AG09309 (cell line): ENCODE measurements at places on chromosomes 12 and 14.

DNA sequence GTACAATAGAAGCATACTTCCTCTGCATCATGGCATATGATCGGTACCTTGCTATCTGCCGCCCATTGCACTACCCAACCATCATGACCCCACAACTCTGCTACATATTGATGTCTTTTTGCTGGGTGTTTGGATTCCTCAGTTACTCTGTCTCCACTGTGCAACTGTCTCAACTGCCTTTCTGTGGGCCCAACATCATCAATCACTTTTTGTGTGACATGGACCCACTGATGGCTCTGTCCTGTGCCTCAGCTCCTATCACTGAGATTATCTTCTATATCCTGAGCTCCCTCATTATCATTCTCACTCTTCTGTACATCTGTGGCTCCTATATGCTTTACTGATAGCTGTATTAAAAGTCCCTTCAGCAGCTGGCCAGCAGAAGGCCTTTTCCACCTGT lies 13.9 kb upstream of the OR11H6 start:
- no peak for DNase-seq

DNA sequence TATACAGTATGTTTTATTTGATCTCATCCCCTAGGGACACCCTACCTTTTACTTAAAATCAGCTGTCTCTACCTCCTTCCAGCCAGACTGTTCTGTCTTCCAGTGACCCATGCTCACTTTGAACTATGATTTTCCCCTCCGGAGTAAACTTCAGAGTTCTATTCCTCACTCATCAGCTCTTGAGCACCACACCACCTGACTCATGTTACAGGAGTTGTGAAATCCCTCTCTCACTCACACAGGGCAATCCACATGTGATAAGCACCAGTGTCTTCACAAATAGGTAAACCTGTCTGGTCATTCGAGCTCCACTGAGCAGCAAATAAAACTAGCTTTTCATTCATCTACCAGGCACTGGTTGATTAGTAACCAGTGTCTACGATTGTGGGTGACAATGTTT lies 177.3 kb upstream of the BMP4 start:
- DNase-seq: no peak

- no peak for DNase-seq
Measured at GRCh38 chr14:52596320-52596719, 43.7 kb downstream of the GPR137C start.

DNA sequence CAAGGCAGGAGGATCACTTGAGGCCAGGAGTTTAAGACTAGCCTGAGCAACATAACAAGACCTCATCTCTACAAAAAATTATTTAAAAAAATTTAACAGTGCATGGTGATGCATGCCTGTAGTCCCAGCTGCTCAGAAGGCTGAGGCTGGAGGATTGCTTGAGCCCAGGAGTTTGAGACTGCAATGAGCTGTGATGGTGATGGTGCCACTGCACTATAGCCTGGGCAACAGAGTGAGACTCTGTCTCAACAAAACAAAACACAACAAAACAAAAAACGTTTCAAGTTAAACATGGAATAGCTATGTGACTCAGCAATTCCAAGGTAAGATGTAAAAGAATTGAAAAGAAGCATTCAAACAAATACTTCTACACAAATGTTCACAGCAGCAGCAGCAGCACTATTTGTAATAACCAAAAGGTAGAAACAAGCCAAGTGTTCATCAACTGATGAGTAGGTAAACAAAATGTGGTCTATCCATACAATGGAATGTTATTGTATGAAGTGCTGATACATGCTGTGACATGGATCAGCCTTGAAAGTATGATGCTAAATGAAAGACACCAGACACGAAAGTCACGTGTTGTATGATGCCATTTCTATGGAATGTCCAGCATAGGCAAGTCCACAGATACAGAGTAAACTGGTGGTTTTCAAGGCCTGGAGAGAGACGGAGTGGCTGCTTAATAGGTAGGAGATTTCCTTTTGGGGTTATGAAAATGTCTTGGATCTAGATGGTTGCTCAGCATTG lies 31.4 kb downstream of the CFAP251 start:
- peak; percentile 63 for DNase-seq

- DNase-seq: no peak
Measured at GRCh38 chr12:107042801-107043200, 50.5 kb downstream of the CRY1 start.

GRCh38 chr14:89401241-89401640 lies 15.8 kb downstream of the FOXN3 start:
- DNase-seq: no peak

DNA sequence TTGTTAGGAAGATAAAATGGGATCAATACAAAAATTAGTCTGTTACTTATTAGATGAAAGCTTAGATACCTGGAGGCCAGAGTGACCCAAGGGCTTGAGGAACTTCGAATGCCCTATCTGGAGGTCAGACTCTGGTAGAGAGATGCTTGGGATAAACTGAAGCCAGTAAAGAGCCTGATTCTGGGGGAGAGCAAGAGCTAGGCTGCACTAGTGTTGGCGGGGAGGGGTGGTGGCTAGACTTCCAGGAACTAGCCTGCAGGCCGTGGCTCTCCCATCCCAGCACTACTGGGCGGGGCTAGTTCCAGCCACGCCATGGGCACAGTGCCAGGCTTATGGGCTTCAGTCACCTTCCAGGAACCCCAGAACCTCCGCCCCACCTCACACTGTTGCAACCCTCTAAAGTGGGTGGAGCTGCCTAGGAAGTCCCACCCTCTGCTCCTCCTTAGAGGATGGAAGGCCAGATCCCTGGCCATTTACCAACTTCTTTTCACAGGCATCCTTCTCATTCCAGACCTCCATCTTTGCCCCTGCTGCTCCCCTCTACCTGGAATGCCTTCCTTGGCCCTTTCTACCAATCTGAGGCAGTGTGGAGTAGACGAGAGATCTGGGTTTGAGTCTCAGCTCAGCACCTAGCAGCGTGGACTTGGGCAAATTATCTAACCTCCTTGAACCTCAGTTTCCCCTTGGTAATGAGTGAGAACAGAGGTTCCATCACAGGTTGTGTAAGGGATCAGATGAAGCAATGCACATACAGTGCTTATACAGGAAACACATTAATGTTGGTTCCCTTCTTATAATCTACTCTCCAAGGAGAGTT lies 6.3 kb upstream of the NFE2 start:
- peak; percentile 7 for DNase-seq

DNA sequence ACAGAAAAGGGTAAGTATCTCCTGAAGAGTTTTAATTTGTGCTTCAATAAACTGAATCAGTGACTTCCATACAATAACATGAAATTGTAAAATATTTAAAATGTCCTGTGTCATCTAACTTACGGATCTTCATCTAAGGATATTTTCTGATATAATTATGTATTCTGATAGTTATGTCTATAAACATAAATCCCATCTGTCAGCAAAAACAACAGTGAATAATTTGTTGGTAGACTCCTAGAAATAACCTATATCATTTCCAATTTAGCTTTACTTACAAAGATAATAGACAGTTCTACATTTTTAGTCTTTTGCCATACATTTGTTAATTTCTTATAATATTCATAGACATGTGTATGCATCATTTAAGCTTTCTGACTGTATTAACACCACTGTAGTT lies 293.9 kb downstream of the CCDC91 start:
- DNase-seq: no peak

- no peak for DNase-seq
Measured at GRCh38 chr14:98501335-98501734, 770.7 kb downstream of the BCL11B start.

GRCh38 chr14:35829449-35829848 lies 3.3 kb downstream of the BRMS1L start:
- DNase-seq: no peak

DNA sequence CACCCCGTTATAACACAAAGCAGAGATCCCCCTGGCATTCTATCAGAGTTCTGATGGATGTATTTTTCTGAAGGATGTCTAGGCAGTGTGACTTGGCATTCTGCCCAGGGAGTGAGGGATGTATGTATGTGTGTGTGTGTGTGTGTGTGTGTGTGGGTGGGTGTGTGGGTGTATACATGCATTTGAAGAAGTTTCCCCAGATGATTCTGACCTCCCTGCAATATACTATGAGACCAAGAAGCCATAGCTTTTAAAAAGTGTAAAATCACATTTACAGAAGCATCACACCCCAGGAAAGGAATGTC lies 59.7 kb upstream of the NAP1L1 start:
- no peak for DNase-seq

DNA sequence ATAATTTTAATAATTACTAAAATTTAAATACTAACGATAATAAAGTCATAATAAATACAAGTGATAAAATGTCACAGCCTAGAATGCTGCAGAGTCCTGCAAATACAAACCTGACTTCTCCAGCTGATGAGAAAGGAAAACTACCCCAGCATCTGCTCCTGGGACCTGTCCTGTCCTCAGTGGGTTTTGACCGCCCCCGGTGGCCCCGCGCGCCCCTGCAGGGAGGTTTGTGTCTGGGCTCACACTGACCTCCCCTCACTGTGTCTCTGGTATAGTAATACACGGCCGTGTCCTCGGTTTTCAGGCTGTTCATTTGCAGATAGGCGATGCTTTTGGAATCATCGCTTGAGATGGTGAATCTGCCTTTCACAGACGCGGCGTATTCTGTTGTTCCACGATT lies 1139.4 kb downstream of the TMEM121 start:
- DNase-seq: no peak

- no peak for DNase-seq
Measured at GRCh38 chr12:68856510-68856909, 48.5 kb downstream of the MDM2 start.

DNA sequence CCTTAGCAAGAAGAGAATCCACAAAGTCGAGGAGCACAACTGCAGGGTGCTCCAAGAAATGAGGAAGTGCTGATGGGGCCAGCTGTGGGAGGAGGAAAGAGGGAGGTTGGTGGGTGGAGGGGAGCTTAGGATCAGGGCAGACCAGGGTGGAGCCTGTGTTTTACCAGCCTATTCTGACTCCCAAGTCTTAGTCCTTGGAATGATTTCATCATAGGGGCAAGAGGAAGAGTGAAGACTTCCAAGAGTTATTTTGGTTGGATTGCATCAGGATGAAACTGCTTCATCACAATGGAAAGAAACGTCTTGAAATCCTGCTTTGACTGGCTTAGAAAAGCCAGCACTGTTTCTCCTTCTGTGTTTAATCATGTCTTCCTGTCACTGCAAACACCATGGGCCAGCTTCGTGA lies 194.0 kb downstream of the DPF3 start:
- peak; percentile 87 for DNase-seq

DNA sequence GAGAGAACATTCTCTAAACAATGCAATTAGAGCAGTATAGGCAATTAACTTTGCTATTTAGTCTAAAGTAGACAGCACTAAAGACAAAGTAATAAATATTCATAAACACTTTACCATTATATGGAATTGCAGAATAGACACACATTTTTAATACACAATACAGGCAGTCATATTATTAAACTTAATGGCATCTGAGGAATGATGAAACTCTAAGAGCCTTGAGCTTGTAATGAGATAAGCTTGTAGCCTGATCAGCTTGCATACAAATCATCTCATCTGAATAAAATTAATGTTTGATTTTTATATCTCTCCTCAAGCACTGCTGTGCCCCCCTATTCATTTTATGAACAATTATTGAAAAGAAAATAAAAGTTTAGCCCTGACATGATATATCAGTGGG lies 107.6 kb downstream of the MGAT4C start:
- DNase-seq: no peak

- no peak for DNase-seq
Measured at GRCh38 chr12:31536672-31537071, 54.3 kb downstream of the DENND5B start.

GRCh38 chr14:99380402-99380801 lies 100.3 kb downstream of the SETD3 start:
- DNase-seq: no peak

GRCh38 chr12:64526859-64527258 lies 74.9 kb downstream of the TBK1 start:
- DNase-seq: no peak

- peak; percentile 79 for DNase-seq
Measured at GRCh38 chr14:85528080-85528896, 1.7 kb upstream of the FLRT2 start.

- DNase-seq: no peak
Measured at GRCh38 chr12:6632026-6632983, 3.5 kb downstream of the LPAR5 start.

DNA sequence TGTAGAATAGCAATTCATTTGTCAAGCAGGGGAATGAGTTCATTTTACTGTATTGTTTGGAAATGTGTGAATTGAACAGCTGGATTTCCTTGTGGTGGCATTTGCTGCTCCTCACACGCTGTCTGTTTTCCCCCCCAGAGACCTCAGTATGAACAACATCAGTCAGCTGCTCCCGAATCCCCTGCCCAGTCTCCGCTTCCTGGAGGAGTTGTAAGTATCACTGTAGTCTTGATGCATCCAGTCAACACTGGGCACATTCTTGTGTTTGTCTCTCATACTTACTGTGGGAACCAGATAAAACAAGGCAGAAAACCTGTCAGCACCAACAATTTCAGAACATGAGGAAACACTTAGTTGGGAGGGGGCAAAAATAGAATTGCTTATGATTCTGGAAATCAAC lies 64.9 kb downstream of the LGR5 start:
- no peak for DNase-seq

DNA sequence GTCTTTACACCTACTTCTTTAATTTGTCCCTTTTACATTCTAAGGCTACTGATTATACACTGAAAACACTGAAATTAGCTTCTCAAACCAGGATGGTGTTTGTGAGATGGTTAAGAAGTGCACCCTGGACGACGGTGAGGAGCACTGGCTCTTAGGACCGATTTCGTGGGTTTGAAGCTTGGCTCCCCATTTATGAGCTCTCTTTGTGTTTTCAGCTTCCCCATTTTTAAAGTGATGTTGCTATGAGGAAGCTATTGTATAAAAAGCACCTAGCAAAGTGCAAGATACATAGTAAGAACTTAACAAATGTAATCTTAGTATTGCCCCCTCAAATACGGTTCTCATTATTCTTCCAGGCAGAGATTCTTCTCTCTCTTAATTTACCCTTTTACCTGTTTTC lies 4.7 kb downstream of the NFYB start:
- DNase-seq: no peak

DNA sequence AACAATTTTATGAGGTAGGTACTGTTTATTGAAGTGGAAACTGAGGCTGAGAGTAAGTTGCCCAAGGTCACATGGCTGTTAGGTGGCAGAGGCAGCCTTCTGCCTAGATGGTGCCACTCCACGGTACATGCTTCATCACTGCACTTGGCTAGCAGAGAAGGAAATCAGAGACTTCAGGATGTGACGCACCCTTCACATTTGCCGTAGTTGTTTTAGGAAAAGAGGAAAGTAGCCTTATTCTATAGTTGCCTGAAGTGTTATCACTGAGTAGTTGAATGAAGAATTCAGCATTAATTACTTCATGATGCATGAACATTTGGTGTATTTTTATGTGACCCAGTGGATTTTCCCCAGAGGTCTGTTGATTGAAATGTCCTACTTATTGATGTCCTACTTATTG lies 55.7 kb downstream of the ERC1 start:
- no peak for DNase-seq

- DNase-seq: no peak
Measured at GRCh38 chr14:63182968-63183367, 21.3 kb upstream of the RHOJ start.

- DNase-seq: no peak
Measured at GRCh38 chr12:85279449-85280164, 413 bp upstream of the ALX1 start.
